NCI-H2107 (cell line): ENCODE measurements at places on chromosomes 1 and 21.

GRCh38 chr1:119662034-119662437 lies 14.0 kb upstream of the ZNF697 start:
- no peak for DNase-seq

- DNase-seq, result no peak
Measured at GRCh38 chr1:226653311-226653921, 85.7 kb downstream of the ITPKB start.

- no peak for DNase-seq
Measured at GRCh38 chr1:113046569-113046968, 26.4 kb upstream of the LRIG2 start.

DNA sequence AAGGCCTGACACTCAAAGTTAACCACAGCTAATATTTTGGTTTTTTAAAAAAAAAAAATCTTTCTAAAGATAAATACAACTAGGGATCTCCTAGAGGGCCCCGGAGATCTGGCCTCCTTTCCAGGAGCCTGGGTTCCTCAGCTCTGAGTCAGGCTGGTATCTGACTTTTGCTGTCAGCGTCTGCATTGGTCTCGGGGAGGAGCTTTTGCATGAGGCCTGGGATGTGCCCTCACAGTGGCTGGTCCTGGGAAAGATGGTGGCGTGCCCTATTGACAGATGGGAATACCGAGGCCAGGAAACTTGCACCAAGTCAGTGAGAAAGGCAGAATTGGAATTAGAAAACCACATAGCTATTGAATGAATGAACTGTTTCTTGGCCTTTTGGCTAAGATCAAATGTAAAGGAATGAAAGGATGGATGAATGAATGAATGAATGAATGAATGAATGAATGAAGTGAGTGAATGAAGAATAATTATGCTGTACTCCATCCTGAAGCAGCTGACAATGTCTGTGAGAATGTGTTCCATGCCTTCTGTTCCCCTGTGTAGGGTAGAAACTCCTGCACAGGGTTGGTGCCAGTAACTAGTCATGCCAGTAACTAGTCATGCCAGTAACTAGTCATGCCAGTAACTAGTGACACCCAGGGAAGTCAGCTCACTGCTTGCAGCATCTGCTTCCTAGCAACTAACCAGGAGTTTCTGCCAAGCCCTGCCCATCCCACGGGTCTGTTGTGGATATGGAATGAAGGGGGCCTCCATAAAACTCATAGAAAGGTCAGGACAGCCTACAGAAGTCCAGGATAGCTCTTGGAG lies 242.5 kb upstream of the VAMP3 start:
- DNase-seq, result no peak

- no peak for DNase-seq
Measured at GRCh38 chr1:241048622-241049021, 308.4 kb downstream of the RGS7 start.

DNA sequence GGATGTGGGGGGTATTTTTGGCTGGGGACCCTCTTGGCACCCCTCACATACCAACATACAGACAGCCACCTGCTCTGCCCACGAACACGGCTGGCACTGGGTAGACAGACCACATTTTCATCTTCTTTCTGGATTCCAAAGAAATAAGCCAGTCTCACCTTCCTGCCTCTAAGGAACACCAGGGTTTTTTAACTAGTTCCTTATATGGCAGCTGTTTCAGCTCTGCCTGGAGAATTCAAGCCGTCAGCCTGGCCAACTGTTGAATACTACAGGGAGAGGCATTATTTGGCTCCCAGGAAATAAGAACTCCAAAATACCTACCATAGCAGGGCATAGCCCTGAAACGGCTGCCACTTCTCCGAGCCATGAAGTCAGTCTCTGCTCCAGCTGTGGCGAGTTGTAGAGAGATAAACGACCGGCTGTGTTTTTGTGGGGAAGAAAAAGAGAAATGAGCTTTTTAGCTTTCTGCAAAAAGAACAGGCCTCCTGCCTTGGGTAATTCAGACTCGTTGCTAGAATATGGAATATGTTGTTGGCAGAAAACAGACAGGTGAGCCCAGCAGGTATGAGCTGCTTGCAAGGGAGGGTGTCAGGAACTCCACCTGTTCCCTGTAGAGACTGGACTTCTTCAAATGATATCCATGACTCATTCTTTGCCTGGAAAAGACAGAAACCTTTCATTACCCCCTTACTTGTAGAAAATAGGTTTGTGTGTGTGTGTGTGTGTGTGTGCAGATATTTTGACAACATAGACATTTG lies 51.8 kb downstream of the MT1HL1 start:
- DNase-seq, result no peak

GRCh38 chr21:14762734-14763694 lies 216.9 kb upstream of the SAMSN1 start:
- DNase-seq, result no peak

DNA sequence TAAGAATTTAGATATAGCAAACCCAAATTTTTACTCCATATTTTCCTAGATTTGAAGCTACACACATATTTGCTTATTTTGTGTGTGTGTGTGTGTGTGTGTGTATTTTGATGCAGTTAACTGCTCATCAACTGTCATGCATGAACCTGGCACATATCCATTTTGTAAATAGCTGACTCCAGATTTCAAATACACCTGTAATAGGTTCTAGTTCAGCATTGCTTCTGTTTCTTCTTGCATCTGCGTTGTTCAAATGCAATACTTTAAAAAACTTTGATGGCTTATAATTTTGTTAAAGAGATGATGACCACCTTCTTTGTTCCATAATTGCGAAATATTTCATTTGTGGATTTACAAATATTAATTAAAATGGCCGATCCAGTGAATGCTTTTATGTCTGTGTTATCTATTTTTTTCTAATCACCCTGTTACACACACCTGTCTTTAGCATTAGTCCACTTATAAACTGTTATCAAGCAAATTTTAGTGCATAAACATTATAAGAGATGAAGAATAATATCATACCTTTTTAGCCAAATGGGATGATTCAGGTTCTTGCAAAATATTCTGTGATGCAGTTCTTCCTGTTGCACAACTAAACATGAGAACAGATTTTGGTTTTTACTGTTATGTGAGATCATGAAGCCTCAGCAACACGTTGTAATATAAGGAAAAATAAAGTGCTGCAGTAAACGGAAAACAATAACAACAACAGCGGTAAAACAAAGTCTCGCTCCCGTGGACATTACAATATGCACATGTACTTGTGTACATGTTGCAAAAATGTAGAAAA lies 12.7 kb upstream of the S100A11 start:
- no peak for DNase-seq

GRCh38 chr1:47380699-47381098 lies 35.4 kb upstream of the FOXE3 start:
- no peak for DNase-seq
